ENCODE measurements at places on chromosomes 12 and 14.

GRCh38 chr12:114141921-114142564, 175.9 kb upstream of the RBM19 start:
- no peak for DNase-seq

DNA sequence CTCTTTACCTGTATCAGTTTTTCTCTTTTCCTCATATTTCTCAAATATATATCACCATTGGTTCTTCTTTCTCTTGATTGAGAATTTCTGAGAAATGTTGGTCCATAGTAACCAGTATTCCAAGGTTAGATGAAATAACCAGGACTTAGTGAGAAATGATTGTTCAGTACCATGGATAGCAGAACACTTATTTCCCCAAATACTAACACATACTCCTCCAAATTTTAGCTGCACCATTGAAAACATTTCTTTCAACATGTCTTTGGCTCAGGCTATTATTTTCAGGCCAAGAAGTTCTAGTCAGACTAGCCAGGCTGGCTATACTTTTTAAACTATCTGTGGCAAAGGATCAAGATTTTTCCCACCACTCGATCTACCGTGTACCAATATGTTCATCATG, 113.3 kb downstream of the PTPRO start:
- DNase-seq, result no peak

DNA sequence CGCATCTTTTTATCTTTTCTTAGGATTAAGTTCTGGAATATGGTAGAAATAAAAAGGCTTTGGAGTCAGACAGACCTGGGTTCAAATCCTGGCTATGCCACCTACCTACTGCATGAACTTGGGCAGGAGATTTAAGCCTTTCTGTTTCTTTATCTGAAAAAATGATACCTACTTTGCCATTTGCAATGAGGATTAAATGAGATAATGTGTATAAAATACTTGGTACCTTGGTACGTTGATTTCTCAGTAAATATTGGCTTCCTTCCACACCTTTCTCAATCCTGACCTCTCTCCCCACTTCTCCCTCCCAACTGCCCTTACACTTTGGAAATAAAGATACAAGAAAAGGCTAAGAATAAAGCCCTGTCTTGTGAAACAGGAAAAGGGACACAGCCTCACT, 172.6 kb downstream of the PAX9 start:
- no peak for DNase-seq

DNA sequence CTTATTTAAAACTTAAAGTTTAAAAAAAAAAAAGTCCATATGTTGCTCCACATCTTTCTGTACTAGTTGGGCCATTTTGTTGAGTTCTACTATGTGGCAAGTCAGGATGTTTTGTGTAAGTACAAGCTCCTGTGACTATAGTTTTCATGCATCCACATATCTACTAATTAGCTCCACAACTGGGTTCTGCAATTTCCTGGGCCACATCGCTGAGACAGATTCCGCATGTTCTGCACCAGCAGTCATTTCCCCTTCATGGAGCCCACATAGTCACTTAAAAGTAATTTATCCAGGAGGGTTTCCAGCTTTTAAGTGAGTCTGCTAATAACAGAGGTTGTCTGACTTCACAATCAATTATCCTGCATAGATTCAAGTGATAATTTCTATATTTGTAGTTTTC, 461.4 kb downstream of the ZFP36L1 start:
- DNase-seq, result no peak

DNA sequence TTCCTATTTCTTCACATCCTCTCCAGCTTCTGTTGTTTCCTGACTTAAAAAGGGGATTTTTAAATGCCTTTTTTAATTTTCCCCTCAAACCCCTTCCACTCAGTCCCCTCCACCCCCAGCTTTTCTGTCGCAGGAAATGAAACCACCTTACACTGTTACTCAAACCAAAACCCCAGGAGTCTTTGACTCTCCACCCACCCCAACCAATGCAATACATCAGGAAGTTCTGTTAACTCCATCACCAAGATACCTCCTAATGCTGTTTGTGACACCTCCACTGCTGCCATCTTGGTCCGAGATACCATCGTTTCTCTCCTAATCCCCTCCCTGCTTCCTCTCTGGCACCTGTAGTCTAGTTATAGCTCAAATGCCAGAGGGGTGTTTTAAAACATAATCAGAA, 25.4 kb upstream of the CPM start:
- DNase-seq, result no peak

DNA sequence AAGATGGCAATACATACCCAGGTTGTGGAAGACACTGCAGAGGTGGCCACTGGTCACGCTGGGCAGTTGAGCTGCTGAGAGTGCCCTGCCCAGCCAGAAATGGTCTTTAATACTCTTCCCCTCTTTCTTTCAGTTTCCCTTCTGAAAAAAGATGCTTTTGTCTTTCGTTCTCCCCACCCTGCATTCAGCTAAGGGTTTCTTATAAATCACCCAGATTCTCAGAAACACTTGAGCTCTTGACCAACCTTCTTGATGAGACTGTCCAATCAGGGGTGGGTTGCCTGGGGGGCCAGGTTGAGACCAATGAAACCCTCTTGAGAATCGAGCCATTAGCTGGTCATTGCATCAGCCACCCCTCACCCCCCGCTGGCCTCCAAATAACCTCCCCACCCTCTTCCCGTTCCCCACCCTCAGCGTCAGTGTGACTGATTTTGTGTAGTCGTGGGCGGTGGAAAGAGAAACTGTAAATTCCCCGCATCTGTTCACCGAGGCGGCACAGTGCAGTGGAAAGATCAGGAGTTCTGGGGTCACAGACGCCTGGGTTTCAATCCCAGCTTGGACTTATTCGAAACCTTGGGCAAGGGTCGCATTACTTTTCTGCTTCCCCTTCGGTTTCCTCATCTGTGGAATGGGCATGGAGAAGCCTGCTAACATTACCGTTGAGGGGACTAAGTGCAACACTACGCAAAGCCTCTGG, 52.3 kb downstream of the SLC25A47 start:
- no peak for DNase-seq

GRCh38 chr12:124501112-124501561, 66.3 kb downstream of the NCOR2 start:
- DNase-seq, result no peak

GRCh38 chr12:100024974-100025555, 40.3 kb upstream of the ANKS1B start:
- DNase-seq, result no peak

DNA sequence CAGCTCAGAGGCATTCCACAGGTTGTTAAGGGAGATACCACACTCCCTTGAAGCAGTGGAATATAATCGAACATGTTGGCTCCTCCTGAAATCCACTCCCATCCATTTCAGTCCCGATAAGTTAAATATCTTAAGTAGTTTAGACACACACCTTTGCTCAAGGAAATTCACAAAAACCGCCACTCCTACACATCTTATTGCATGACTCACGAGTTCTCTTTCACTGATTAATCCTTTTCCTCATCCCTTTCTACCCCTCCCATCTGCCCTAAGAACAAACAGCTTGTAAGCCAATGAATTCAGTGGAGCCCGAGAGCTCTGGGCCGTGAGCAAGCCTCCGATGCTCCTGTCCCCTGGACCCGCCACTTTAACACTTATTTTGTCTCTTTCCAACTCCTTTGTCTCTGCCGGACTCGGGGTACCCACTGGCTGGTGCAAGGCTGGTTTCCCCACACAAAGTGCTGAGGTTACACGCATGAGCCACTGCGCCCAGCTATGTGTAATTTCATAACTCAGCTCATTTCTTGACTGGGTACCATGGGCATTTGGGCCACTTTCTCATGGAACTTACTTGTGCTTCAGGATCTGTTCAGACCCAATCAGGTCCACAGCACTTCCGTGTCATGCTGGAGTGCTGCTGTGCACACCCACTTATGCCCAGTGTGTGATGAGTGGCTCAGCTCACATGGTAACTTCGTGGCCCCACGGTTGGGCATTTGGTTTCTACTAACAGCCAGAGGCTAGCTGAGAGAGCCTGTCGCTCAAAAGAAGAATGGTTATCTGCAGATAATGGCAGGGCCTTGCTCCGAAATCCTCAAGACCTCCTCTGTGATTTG, 171.8 kb upstream of the ALG10B start:
- no peak for DNase-seq

DNA sequence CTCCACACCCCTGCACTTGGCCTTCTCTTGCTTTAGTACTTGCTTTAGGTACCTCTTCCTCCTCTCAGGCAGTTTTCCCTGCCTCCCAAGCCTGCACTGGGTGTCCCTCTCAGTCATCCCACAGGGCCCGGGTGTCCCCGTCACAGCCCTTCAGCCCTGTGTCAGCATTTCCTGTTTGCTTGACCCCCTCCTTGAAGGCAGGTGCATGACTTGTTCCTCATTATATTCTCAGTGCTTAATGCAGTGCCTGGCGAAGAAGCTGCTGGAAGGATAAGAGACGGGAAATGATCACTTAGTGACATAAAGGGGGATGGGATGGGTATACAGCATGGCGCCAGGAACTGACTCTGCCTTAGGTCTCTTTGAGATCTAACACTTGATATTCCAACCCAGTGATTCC, 61.5 kb downstream of the IQSEC3 start:
- no peak for DNase-seq

DNA sequence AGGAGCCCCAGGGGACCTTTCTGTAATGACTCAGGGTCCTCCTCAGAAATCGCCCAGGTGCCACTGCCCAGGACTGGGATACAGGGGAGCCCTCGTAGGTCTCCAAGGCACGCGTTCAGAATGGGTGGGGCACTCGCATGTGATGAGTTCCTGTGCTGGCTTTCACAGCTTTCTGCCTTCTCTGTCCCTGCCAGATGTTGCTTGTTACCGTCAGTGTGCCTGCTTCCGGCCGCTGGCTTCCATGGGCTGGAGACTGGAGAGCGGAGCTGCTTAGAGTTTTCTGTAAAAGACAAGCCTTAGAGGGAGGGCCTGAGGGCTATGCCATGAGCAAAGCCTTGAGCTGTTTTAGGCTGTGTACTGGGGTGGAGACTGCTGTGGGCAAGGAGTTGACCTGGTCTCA, 75.0 kb upstream of the SLC24A4 start:
- DNase-seq, result no peak

GRCh38 chr12:67086116-67086515, 183.0 kb upstream of the CAND1 start:
- DNase-seq, result no peak

DNA sequence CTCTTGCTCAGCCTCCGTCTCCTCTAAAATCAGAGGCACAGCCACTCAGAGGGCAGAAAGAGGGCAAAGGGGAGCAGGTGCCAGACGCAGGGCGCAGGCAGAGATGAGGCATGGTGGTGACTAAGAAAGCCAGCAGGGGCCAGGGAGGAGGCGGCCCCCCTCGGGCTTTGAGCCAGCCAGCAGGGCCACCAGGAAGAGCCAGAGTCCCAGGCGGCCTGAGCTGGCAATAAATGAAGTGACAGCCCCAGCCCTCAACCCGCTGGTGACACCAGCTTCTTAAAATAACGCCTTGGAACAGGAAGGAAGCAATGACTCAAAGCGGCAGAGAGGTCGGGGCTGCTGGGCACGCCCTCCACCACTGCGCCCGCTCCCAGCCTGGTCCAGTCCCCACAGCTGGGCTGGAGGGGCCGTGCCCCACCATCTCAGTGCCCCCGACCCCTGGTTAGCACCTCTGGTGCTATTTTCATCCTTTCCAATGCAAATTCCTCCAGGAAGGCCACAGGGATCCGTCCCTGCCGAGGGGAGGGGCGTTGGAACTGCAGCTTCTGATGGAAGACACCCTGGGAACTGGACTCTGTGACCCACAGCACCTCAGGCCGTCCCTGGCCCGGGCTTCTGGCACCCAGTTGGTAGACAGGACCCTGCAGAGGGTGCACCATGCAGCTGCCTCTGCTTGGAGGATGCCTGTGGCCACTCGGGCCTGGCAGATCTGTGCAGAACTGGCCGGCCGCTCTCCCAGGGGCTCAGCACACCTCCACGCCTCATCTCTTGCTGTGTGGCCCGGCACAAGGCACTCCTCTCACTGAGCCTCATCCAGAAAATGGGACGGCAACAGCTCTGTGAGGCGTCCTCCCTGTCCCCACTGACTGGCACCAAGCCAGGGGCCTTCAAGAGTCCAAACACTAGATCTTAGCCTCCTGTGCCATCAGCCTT, 113.7 kb downstream of the NCOR2 start:
- DNase-seq, result no peak

DNA sequence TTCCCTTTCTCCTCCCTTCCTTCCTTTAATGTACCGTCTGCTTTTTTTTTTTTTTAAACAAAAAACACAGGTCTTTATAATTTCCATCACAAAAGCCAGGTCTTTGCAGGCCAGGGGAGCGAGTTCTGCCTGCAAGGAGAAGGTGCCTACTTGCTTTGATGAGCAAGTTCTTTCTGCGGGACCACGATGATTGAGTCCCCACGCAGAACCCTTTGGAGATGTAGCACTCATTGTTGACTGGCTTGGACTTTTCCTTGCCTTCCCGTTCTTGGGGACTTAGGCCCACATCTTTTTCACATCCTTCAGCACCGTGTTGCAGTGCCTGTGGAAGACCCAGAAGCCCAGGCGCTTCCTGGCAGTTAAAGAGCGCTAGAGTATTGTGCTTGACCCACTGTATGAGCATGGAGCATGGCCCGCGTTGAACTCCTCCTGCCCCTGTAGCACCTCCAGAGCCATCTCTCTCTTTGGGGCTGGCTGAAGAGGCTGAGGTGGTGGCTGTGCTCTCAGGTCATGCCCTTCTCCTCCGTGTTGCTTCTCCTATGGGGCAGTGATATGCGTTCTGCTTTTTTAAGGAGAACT, 177.6 kb downstream of the EXOC5 start:
- no peak for DNase-seq

- DNase-seq, result no peak
These were observed 17.0 kb downstream of the C12orf75 start for GRCh38 chr12:105347499-105347898.

DNA sequence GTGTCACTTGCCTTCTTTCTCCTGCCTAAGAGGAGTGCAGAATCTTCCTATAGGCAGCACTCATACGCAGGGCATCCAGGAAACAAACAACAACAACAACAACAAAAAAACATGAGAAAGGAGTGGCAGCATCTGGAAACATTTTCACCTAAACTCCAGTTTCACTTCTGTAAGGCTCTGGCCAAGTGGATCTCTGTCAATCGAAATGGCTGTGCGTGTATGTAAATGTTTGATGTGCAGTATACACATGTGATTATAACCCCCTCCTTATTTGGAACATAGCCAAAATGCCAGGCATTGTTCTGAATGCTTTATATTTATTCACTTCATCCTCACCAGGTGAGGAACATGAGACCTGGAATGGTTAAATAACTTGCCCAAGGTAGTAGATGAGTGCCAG, 76.8 kb downstream of the COX16 start:
- no peak for DNase-seq

GRCh38 chr14:73851000-73851399, 631 bp upstream of the PTGR2 start:
- no peak for DNase-seq

- DNase-seq, result no peak
These were observed 65.7 kb downstream of the PRKD1 start for GRCh38 chr14:29861996-29862395.

GRCh38 chr14:67487937-67488893, at the start of gene TMEM229B:
TMEM229B (minus strand) TSS chr14:67488721; CDS start chr14:67473923, 14,798 bp downstream.
- no peak for DNase-seq

- DNase-seq, result no peak
These were observed 9.1 kb upstream of the HOXC4 start for GRCh38 chr12:54044425-54045103.

GRCh38 chr12:119008691-119009221, 27.4 kb downstream of the SRRM4 start:
- DNase-seq, result no peak

Measured in NCI-H187 treated with DMSO at 0.1 percent for 48 hours (cell line).